ENCODE measurements at places on chromosomes 7 and 10. TPM values are rescaled to one million over a fixed set of nuclear protein-coding genes. Genes with fewer than 3 reads are reported as not detected.

ANKRD22 gene
- polyA plus RNA-seq = not detected

XRCC2 gene
- 46.1 TPM for polyA plus RNA-seq

GDF2 gene
- polyA plus RNA-seq = 0.27 TPM

HOXA2 gene
- not detected for polyA plus RNA-seq

GOLGA7B gene
- polyA plus RNA-seq = 0.03 TPM

GBX1 gene
- polyA plus RNA-seq = not detected

CAV2 gene
- 30.3 TPM for polyA plus RNA-seq

SLC13A1 gene
- polyA plus RNA-seq = not detected

HHEX gene
- 110 TPM for polyA plus RNA-seq

ANKRD30A gene
- polyA plus RNA-seq = not detected

RAB18 gene
- polyA plus RNA-seq = 21.8 TPM

BAG3 gene
- 13.1 TPM for polyA plus RNA-seq

COPS6 gene
- polyA plus RNA-seq = 212 TPM

FAS gene
- polyA plus RNA-seq = not detected

PURB gene
- polyA plus RNA-seq = 8.8 TPM

CDK14 gene
- polyA plus RNA-seq = 0.16 TPM

KAZALD1 gene
- polyA plus RNA-seq = 8.9 TPM

KMT2E gene
- polyA plus RNA-seq = 23.4 TPM

AVL9 gene
- polyA plus RNA-seq = 19.3 TPM

HIBADH gene
- 45.3 TPM for polyA plus RNA-seq

CRPPA gene
- polyA plus RNA-seq = 5.1 TPM

SLC35G1 gene
- 6.0 TPM for polyA plus RNA-seq

IFIT2 gene
- polyA plus RNA-seq = 0.09 TPM

CABCOCO1 gene
- polyA plus RNA-seq = not detected

GHRHR gene
- polyA plus RNA-seq = not detected

LRRN3 gene
- polyA plus RNA-seq = 0.05 TPM

ASAH2B gene
- 10.7 TPM for polyA plus RNA-seq

RAPGEF5 gene
- 1.1 TPM for polyA plus RNA-seq

PHYHIPL gene
- not detected for polyA plus RNA-seq

GIMAP8 gene
- polyA plus RNA-seq = not detected

ARL4A gene
- polyA plus RNA-seq = 143 TPM

SPDYE16 gene
- polyA plus RNA-seq = not detected

SFXN4 gene
- polyA plus RNA-seq = 54.5 TPM

FEZF1 gene
- polyA plus RNA-seq = not detected

SPAM1 gene
- not detected for polyA plus RNA-seq

GRID1 gene
- polyA plus RNA-seq = 5.3 TPM

ELFN1 gene
- 0.11 TPM for polyA plus RNA-seq

SLC26A3 gene
- polyA plus RNA-seq = not detected

MALSU1 gene
- polyA plus RNA-seq = 141 TPM

TSPAN13 gene
- polyA plus RNA-seq = 20.0 TPM
